ENCODE measurements at places on chromosomes 1 and 21.

DNA sequence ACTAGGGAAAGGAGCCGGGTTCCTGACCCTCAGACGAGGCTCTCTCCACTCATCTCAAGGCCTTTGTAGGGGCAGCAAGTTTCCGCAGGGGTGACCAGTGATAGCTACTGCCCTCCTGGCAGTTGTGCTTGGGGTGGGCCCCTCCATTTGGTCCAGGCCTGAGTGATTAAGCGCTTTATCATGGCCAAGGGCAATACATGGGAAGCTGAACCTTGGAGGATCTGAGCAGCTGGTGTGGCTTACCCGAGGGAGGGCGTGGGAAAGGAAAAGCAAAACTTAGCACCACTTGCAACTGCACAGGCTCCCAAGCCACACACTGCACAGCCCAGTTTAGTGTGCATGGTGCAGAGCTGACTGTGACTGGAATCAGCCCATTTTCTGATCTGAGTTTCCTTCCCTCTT, 47.8 kb downstream of the GADD45A start:
- no peak for DNase-seq

DNA sequence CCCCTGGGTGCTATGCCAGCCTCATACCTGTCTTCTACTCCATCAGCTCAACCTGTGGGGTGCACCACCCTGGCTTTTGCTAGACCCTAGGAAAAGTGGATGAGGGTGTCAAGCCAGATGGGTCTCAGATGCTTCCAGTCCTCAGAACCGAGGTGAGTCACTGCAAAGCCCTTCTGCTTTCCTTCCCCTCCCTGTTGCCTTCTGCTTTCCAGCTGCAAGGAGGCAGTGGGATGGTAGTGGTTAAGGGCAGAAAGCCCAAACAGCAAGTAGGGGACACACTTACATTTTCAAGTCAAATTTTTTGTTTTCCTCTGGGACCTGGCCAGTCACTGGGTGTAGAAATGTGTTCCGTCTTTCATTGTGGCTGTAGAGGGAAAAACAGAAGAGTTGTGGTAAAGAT, 60.7 kb upstream of the GOLT1A start:
- no peak for DNase-seq

DNA sequence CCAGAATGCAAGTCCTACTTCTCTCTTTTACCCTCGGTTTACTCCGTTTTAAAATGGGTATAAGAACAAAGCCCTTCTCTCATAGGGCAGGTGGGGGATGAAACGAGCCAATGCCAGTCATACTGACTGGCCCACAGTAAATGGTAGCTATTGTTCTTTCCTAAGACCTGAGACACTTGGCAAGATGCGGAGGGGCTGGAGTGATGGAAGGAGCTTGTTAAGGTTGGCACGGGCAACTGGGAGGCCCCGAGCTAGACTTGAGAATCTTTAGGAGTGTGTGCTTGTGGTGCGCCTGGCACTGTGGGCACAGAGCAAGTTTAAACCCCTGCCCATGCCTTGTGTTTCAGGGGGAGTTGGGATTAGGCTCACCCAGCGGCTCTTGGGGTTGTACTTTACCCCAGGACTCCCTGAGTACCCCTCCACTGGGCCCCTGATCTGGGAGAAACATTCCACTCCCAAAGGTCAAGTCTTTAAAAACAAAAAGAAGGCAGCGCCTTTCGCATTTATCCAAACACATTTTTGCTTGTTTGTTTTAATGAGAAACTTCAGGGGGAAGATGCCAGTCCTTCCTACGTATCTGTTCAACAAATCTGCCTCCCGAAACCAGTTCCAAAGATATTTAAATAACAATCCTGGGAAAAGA, 240.6 kb upstream of the TMEM51 start:
- no peak for DNase-seq

DNA sequence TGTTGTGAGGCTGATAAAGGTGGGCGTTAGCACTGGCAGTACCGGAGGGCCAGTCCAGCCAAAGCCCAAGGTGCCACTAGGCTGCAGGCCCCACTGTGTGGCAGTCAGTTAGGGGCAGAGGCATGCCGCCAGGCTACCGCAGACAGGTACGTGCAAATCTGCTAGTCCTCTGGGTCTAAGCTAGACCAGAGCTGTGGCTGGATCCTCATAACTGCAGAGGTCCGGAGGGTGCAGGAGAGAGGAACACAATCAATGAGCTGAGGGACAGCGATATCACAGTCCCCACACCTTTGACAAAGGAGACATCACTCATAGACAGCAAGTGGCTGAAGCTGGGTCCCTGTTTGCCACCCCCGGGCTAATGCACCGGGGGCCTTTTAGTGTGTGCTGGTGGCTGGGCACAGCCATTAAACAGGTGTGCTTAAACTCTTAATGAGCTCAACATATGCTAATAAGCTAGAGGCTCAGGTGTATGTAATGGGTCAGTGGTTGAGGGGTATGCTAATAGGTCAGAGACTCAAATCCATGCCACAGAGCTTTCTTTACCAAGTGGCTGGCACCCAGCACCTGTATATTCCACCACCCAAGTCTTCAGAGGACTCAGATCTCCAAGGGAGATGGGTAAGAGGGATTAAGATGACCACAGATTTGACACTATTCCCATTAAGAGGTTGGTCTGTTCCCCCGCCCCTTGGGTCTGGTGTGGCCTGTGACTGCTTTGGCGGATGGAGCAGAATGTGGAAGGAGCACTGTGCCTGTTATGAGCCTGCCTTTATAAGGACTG, 82.0 kb downstream of the GLIS1 start:
- no peak for DNase-seq

DNA sequence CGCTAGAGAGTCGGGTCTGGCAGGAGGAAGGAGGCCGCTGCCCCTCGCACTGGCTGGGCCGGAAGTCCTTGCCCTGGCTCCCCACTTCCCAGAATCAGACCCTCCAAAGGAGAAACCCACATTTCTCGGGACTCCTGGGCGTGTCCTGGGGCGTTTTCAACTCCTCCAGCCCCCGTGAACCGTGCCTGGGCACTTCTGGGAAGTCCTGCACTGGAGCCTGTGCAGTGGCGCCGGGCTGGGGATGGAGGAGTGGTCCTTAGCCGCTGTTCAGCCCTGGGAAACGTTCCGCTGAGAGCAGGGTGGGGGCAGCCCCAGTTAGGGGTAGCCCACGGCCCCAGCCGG, 3.0 kb downstream of the IGSF21 start:
- no peak for DNase-seq

DNA sequence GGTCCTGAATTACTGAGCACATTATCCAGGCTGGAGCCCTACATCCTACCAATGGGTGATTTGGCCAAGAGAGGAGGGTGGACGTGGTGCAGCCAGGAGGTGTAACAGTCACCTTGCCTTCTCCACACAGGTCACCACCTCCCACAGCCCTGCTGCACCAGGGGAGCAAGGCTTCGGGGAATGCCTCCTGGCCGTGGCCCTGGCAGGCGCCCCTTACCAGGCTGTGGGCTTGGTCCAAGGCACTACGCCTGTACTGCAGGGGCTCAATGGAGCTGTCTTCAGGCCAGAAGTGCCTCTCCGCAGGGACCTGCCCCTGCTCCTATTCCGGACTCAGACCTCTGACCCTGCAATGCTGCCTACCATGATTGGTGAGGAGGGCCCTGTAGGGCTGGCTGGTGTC, 26.0 kb downstream of the HMGCS2 start:
- no peak for DNase-seq

Measured in ascending aorta (tissue), 2 donors.